Activated CD4-positive, alpha-beta memory T cell treated with anti-CD3 and anti-CD28 coated beads, Interleukin-2, amount 10 ng/mL, durations not matched to agents 7 days and 5 days (primary cell): ENCODE measurements at places on chromosomes 3 and 15. TPM values are rescaled to one million over a fixed set of nuclear protein-coding genes. Genes with fewer than 3 reads are reported as not detected.

- DNase-seq, result peak; percentile 42
Measured at GRCh38 chr3:11059090-11059798, 66.7 kb downstream of the SLC6A1 start.

DNA sequence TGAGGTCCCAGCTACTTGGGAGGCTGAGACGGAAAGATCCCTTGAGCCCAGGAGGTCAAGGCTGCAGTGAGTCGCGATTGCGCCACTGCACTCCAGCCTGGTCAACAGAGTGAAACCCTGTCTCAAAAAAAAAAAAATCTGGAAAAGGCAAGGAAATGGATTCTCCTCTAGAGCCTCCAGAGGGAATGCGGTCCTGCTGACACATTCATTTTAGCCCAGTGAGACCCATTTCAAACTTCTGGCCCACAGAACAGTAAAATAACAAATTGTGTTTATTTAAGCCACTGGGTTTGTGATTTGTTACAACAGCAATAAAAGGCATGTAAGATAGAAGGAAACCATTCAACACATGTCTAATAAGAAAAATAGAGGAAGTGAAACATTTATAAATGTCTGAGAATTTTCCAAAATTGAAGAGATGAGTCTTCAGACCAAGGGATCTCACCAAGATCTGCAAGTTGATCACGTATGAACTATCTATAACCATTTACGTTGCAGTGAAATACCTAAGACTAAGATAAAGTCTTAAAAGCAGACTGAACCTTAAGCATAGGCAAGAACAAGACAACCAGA is at the start of gene HTR3E:
HTR3E (plus strand) TSS at position 254 of the 573 bp plus-strand sequence. CDS start 466 bp downstream, outside the sequence.
- DNase-seq, result no peak

LSG1 gene
- 24.7 TPM for total RNA-seq

DNA sequence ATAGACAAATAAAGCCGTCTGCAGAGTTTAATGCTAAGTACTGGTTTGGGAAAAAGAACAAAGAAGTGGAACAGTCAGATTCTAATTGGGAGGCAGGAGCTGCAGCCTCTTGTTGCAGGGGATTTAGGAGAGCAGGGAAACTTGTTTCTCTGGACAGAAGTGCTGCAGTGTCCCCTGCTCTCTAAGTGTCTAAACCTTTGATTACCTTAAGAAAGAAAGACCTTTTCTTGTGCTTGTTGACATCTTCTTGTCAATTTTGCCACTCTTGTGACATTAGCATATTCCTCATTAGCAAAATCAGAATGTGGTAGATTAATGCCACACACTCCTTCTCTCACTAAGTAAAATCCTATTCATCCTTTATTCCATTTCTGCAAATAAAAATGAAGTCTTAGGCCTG is 38.8 kb downstream of the TRAT1 start:
- no peak for DNase-seq

SNTN gene
- total RNA-seq, result not detected

LRTM1 gene
- total RNA-seq, result not detected

GRCh38 chr15:57237301-57237642 is 139.0 kb upstream of the CGNL1 start:
- no peak for DNase-seq

DNA sequence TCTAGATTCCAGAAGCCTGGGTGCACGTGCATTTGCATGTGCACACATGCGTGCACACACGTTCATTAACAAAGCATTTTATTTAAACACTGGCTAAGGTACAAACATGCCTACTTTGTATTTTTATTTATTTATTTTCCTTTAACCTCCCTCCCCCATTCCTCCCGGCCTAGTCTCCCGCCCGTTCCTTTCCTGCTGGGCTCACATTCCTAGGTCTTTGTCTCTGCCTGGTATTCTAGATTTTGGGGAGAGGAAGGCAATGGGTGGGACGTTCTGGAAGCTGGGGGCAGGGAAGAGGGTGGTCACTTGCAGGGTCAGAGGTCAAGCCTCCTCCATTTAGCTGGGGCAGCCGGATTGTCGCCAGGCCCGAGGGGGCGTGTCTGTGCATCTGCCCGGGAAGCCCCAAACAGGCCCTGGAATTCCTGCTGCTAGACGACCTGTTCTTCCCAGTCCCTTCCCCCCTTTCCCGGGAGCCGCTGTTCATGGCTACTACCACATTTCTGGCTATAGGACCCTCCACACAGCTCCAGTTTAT is 51.8 kb downstream of the TRIM71 start:
- no peak for DNase-seq

TRH gene
- not detected for total RNA-seq

- DNase-seq, result no peak
Measured at GRCh38 chr3:55122312-55122711, 194.5 kb upstream of the LRTM1 start.

TMEM40 gene
- not detected for total RNA-seq

DNA sequence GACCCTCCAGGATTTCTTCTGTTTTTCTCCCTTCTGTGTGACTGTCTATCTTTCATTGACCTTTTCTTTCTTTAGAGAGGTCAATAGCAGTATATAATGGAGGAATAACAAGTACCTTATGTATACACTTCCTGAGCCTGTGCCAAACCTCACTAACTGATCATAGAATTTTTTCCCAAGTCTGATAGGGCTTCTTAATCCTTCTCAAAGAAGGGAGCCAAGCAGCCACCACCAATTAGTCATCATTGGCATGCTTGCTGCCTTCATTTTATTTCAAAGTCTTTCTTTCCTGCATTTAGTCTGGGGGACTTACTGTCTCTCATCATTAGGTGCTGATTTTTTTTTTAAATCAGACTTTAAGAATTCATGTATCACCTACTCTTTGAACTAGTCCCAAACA is 327.0 kb downstream of the FEZF2 start:
- no peak for DNase-seq

LRRK1 gene
- 1.0 TPM for total RNA-seq

DNA sequence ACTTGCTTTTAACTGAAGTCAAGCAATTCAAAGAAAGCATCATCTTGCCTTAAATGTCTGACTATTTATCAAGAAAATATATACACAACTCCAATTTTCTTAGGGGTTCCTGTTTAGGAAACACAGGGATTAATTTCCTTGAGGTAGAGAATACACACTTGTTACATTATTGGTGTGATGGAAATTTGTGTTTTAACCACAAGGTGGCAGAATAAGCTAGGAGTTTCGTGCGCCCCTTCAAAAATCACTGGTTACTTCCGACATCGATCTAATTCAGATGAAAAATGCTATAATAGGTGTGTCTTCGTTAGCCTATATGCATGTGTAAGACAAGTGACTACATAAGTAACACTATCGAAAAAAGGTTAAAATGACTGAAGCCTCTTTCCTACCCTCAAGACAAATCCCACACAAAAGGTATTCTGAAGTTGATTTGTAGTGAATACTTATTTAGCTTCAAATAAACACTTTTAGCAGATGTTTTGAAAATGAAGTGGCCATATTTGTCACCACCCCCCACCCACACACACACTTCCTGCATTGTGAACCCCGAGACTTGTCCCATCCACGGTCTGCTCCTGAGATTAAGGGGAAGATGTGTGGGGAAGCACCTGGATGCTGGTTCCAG is 246.5 kb downstream of the ROBO1 start:
- no peak for DNase-seq

VIPR1 gene
- total RNA-seq, result 7.5 TPM

GRCh38 chr15:41230650-41231421 is at the start of the genes CHP1 and EXD1:
TSS of gene CHP1 (plus strand) at chr15:41231268. CDS start at chr15:41231383, 115 bp downstream.
TSS of gene EXD1 (minus strand) at chr15:41230757. CDS start at chr15:41226575, 4,182 bp downstream.
- peak; percentile 97 for DNase-seq

DNA sequence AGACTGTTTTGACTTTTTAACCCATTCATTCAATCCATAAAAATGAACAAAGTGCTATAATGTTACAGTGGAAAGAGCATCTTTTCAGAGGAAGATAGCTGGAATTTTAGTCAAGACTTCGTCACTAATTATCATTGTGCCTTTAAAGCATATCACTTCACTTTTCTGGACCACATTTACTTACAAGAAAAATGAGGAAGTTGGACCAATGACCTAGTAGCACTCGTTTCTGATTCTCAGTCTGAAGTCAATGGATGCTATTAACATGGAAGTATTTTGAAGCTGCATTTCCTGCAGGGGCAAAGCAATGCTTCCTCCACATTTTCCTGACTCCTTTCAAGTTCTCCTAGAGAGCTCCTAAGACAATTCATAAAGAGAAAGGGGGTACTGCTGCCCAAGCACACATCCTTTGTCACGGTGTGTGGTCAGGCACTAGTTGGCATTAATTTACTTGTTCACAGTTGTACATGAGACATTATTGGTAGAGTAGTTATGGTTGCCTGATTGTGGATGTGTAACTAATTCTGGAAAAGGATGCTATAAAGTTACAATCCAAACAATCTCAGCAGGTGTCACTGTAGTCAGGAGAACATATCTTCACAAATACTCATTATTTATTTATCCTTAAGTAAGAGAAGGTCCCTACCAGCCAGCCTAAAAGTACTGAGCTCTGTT is 1049.1 kb downstream of the FHIT start:
- no peak for DNase-seq

DNA sequence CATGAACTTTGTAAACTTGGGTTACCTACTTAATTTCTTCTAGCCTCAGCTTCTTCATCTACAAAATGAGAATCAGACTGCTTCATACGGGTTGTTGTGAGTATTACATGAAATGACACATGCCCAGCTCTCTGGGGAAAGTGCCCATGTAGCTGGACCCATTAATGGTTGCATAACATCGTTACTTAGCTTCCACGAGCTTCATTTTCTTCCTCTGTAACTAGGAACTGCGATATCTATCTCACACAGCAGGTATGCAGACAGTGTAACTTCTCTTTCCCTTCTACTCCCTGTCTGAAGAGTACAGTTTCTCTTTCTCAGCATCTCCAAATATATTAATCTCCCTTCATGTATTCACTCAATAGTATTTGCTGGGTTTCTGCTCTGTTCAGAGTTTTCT is 37.9 kb upstream of the DLG1 start:
- no peak for DNase-seq

- DNase-seq, result no peak
Measured at GRCh38 chr3:25155652-25156471, 272.2 kb upstream of the RARB start.

TMEM212 gene
- not detected for total RNA-seq

DNA sequence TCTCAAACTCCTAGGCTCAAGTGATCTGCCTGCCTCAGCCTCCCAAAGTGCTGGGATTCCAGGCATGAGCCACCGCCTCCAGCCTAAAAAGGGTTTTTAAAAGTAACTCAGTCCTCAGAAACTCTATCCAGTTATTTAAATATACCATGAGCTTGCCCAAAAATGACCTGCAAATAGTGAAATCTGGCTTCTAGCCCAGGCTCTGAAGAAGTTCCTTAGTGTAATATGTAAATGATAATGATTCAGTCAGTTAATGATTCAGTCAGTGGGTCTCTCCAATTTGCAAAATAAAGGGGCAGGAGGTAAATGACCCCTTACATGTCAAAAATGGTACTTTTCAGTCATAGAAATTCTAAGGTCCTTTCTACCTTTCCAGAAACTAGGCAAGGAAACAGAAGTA is 28.8 kb downstream of the LRRC2 start:
- DNase-seq, result no peak

C2CD4A gene
- 0.23 TPM for total RNA-seq

DNA sequence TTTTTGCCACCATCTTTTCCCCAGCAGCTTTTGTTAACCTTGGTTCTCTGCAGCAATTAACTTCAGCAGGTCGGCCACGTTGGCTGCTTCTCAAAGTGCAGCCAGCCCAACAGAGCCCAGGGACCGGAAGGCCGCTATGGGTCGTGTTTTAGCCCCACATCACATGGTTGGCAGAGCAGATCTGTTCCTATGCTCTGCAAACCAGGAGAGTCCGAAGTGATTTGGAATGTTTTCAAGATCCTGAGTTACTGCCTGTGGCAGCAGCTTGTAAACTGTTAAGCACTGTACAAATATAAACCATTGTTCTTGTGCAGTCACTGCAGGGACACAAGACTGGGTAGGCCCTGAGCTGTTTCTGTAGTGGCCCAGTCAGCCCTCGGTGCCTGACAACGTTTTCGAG is 69.6 kb upstream of the MYZAP start:
- no peak for DNase-seq

FSD2 gene
- total RNA-seq, result not detected

DNA sequence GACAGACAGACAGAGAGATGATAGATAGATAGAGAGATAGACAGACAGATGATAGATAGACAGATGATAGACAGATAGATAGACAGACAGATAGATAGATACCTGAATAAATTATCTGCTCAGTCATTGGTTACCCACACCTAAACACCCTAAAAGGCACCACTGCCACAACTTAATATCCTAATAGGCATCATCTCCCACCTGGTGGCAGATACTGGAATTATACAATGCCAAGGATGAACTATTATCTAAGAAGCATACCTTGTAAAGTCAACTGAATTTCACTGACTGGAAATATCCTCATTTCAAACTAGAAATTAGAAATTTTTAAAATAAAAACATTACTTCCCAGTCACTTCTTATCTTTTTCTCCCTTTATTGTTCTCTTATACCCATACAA is 19.4 kb upstream of the ATP8B4 start:
- no peak for DNase-seq

FETUB gene
- not detected for total RNA-seq

GHSR gene
- total RNA-seq, result not detected

DNA sequence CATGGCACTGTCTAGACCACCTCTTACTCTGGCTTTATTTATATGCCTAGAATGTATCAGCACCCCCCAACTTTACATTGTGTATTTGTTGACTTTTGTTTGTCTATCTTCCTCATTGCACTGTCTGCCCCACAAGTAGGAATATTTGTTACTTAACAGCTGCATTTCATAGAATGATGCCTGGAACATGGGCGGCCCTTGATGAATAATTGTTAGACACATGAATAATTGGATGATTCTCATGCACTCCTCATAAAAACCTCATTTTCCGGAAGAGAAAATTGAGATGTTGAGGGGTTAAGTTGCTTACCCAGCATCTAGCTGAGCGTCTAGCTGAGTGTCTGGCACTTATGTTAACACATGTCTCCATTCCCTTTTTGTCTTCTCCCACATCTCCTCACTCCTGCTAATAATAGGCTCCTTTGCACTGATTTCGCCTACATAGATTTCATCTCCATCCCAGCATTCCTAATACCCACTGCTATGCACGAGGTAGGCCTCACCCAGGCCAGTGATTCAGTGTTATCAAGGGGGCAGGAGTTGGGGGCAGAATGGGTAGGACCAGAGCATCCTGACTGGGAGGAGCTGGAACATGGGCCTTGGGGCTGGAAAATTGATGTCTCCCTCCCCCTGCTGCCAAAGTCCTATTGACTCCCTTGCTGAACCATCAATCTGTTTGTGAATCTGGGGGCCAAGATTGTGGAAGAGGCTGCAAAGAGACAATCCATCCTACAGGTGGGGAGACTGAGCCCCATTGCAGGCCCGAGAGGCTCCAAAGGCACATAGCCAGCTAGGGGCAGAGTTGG is 7.8 kb upstream of the WNT7A start:
- no peak for DNase-seq

- DNase-seq, result no peak
Measured at GRCh38 chr15:87031540-87032230, 952.0 kb downstream of the AGBL1 start.

DNA sequence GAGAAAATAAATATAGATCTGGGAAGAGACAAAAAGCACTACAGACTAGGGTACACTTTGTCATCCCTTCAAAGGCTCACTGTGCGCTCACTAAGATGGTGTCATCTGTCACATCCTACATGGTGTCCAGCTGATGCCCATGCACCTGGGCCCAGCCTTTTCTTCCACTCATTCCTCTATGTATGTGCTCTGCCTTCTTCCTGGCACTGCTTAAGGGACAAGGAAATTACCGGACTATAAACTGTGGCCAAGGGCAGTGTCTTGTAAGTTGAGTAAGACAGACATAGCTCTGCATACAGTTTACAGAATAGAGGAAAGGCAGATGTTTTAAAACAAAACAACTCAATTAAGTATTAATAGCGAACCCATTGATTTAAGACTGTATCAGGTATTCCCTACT is 52.9 kb downstream of the ARHGAP31 start:
- no peak for DNase-seq

ROPN1 gene
- not detected for total RNA-seq

- no peak for DNase-seq
Measured at GRCh38 chr3:124768812-124769211, 38.6 kb downstream of the UMPS start.
